ENCODE measurements at places on chromosomes 5 and 9. TPM values are rescaled to one million over a fixed set of nuclear protein-coding genes. Genes with fewer than 3 reads are reported as not detected.

The PCDHA12 gene
- polyA plus RNA-seq = not detected

The SPARC gene
- 20,092 TPM for polyA plus RNA-seq

- no peak for DNase-seq
Measured at GRCh38 chr9:130870491-130871381, 25.9 kb downstream of the QRFP start.

GRCh38 chr5:8320244-8320643 lies 451.3 kb downstream of the MTRR start:
- DNase-seq = no peak

DNA sequence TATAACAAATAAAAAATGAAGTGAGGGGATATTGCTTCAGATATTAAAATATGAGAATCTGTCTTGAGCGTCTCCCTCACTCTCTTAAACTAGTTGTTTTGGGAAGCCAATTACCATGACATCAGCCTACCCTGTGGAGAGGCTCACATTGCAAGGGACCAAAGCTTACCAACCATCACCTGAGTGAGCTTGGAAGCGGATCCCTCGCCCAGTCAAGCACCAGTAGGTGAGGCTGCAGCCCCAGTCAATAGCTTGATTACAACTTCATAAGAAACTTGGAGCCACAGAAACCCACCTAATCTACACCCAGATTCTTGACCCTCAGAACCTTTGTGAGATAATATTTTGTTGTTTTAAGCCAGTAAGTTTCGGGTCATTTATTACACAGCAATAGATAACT lies 206.2 kb downstream of the CEMIP2 start:
- DNase-seq = no peak

GRCh38 chr9:68418259-68418845 lies 61.9 kb downstream of the PGM5 start:
- no peak for DNase-seq

DNA sequence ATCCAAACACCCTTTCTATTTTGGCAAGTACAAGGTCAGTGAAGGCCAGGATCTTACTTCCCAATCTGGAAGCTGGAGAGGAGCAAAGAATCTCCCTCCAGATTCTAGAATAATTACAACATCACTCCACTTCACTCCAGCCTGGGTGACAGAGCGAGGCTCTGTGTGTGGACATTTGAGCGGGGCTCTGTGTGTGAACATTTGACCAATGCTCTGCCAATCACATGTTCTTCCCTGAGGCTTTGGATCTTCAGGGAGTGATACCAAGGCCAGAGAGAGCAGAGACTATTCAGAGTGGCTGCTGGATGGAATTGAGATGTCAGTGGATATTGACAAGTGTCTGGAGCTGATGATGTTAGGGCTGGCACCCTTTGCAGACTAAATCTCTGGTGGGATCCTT lies 24.7 kb upstream of the ANKRD34B start:
- DNase-seq = no peak
